ENCODE measurements at places on chromosomes 2 and 18.

- no peak for DNase-seq
Observed at GRCh38 chr2:55169359-55169758, 62.7 kb downstream of the CLHC1 start.

DNA sequence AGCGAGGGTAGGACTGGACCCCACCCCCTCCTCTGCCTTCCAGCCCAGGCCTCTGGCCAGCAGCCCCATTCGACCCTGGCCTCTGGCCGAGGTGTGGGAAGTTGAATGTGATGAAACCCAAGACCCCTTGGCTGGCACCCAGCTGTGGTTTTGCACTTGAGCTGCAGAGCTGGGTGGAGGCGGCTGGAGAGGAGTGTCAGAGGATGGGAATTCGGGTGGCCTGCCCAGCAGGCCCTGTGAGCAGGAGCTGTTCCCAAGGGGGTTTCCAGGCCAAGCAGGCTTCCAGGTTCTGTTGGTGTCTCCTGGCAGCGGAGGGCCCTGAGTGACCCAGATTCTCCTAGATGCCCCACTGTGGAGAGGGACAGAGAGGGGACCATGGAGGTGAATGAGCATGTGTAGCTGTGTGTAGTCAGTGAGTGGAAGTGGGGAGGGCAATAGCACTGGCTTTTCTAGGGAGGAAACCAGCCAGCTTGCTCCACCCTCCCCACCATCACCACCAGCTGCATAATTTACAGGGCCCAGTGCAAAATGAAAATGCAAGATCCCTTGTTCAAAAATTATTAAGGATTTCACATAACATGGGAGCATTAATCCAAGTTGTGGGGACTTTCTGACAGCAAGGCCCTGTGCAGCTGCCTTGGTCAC is 172.2 kb upstream of the HAAO start:
- no peak for DNase-seq

DNA sequence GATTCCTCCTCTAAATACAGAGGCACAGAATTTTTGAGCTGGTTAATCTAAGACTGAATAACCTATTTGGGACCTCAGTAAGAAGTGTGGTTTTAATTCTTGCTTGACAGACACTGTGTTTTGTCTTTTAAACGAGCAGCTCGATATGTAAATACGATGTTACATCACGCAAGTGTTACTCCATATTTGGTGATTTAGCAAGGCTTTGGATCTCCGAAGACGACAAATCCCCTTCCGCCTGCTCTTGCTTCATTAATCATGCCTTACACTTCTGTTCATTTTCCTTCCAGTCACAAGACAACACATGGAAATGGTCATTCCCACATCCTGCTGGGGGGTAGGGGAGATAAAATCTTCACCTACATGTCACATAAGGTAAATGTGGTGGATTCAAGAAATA is 9.4 kb downstream of the BCL11A start:
- no peak for DNase-seq

- DNase-seq = no peak
Observed at GRCh38 chr18:40159141-40160017, 1795.7 kb upstream of the PIK3C3 start.

GRCh38 chr2:119704670-119705120 is 25.7 kb downstream of the TMEM177 start:
- DNase-seq = no peak

DNA sequence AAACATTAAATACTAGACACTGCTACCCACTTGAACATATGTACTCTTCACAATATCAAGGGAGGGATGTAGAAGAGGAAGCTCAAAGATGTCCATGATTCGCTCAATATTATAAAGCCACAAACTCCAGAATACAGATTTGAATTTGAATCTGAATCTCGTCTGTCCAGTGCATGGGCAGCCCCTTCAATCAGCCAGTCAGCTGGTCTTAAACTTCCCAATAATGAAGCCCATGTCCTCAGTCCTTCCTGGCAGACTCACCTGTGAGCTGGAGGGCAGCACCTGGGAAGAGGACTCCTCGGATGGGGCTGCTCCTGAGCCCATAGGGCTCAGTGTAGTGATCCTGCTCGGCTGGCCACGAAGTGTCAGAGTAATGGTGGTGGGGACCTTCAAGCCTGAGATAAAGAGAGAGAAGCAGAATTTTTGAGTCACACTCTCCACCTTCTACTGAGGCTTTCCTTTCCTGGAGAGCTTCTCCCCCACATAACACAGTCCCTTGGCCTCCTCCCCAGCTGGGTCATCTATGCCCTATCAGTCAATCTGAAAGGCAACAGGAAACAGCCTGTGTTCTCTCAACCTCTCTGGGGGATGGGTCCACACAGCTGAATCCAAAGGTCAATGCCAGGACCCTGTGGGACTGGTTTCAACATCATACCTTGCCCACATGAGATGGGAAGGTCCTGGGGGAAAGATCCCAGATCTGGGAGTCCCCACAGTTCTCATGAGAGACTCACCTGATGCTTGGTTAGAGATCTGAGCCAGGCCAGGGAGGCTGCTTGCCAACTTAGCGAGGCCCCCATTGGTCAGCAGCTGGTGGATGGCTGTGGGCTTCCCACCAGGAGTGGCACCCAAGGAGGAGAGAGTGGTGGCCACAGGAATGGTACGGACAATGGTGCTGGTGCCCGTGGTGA is 36.5 kb downstream of the KANSL3 start:
- peak; percentile 23 for DNase-seq

GRCh38 chr2:64750001-64750816 is 96.5 kb upstream of the SERTAD2 start:
- DNase-seq = peak; percentile 31

GRCh38 chr2:98832172-98832571 is 101.2 kb upstream of the MGAT4A start:
- DNase-seq = no peak

DNA sequence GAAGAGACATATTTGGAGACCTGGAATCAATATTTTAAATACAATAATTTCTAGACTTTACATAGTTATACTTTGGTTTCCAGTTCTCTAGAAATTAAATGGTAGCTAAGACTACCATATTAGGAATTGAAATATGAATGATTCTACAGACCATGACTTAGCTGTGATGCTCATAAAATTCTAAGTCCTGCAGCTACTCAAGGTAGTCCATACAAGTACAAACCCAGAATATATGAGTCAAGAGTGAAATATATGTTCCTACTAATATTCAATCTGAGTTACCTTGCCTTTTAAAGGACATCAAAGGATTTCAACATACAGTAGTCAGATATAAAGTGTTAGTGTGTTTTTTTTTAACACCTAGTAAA is 10.1 kb upstream of the SPOPL start:
- DNase-seq = no peak

DNA sequence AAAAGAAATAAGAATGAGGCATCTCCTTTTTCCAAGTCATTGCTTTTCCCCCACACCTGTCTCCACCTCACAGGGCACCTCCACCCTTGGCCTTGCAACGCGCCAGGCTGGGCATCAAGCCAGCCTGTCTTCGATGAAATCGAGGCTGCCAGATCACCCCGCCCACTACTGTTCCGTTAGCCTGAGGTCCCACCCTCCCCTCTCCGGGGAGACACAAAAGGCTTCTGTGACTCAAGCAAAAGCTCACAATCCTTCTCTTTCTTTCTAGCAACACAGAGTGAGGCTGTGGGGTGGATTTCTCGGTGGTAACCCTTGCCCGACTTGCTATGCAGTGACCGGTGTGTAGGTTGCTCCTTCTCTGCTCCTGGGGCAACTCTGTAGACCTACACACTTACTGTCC is 9.9 kb downstream of the TNP1 start:
- no peak for DNase-seq

- peak; percentile 42 for DNase-seq
Observed at GRCh38 chr2:36511858-36512603, 85.9 kb downstream of the FEZ2 start.

- DNase-seq = no peak
Observed at GRCh38 chr18:37964885-37965571, 399.4 kb upstream of the CELF4 start.

DNA sequence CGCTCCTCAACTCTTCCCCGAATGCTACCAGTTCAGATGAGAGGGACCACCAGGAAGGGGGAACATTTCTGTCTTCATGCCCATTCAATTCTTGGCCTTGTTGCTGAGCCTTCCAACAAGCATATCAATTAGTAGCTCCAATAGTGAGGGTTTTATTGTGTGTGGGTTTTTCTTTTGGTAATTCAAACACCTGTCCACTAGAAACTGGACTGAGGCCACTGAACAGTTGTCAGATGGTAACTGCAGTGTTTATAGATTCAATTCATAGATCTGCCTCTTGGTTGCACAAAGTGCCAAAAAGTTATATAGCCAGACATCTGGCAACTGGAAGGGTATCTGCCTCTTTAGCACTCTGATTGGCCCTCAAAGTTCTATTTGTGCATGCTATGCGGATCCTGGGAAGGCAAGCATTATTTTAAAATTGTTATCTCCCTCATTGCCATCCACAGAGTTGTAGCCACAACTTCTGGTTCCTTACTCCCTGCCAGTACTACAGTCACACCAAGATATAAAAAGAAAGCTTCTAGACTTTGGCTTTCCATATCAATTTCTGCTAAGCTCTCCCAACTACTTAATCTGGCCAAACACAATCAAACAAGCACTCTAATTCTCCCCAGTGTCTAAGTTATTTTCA is 83.3 kb upstream of the ZNF521 start:
- DNase-seq = no peak

DNA sequence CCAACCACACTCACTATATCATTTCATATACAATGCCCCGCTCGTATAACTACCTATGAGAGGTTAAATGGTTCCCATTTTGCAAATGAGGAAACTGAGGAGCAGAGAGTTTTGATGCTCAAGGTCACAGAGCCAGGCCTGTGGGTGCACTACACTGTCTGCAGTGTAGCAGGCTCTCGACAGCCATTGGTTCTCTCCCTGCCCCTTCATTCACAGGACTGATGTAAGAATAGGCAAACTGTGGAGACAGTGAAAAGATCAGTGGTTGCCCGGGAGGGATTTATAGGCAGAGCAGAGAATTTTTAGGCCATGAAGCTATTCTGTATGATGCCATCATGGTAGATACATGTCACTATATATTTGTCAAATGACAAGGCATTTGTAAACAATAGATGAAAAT is 39.0 kb upstream of the LBH start:
- no peak for DNase-seq

- no peak for DNase-seq
Observed at GRCh38 chr18:37441821-37442220, 123.8 kb downstream of the CELF4 start.

DNA sequence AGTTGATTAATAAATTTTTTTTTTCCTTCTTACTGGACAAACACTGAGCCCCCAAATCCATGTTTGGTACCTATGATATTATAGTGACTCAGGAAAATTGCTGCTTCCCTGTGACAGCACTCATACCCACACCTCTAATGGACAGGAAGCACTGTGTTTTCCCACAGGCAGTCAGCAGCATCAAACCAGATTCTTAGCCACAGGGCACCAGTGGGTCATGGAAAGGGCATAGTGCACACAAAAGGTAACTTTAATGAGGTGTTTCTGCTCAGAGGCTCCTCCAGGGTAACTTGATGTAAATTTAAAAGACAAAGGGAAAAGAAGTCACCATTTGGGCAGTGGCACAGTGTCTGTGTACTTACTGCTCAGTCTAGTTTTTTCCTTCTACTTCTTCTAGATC is 34.1 kb downstream of the SERPINB11 start:
- DNase-seq = no peak

DNA sequence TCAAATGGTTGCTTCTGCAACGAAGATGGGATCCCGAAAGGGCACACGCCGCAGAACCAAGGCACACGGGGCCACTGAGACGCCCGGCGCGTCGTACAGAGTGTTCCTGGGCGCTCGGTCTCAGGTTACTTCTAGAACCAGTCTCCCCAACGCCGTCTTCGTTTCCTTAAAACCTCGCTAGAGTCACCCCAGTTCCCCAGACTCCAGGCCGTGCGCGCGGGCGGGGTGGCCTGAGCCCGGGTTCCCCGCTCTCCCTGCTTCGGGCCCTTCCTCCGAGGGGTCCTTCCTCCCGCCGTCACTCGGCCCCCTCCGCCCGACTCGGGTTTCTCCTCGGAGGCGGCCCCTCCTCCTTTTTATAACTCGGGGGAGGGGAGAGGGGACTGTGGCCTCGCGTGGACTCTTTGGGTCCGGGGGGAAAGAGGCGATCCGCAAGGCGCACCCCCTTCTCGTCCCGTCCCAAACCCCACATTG is 774 bp upstream of the FZD7 start:
- peak; percentile 59 for DNase-seq

GRCh38 chr18:73043611-73044010 is 175.8 kb upstream of the NETO1 start:
- no peak for DNase-seq

DNA sequence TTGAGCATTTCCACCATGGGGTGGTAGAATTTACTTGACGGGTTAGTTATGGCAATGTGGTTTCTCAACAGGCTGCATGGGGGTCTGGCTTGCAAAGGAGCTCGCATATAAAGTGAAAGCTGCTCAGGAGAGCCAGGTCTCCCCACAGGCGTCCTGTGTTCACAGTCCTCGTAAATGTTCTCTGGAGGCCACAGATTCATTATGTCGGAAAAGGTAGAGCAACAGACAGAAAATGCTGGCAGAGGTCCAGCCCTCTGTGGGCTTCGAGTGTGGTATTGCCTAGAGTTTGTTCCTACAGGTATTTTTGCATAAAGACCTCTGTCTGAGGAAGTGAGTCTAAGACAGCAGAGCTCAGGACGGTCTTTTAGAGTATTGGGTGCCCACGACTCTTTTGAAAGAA is 96.4 kb downstream of the CDCA7 start:
- DNase-seq = no peak

Measured in K562 (cell line).